ENCODE measurements at places on chromosomes 4 and X.

DNA sequence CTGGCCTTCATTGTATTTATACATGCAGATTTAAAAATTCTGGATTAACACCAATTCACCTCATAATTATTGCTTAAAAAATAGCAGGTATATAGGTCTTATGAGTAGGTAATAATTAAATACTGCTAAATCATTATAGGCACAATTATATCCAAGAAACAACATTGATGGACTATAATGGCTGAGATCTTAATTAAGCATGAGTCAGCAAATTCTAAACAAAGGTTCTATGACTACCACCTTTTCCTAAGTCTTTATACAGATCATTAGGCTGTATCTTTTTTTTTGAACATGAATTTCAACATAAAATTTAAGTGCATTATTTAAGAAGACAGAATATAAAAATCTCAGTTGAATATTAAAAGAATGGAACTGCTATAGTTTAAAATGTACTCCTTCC is 1678.7 kb upstream of the PCDH10 start:
- DNase-seq, result no peak

DNA sequence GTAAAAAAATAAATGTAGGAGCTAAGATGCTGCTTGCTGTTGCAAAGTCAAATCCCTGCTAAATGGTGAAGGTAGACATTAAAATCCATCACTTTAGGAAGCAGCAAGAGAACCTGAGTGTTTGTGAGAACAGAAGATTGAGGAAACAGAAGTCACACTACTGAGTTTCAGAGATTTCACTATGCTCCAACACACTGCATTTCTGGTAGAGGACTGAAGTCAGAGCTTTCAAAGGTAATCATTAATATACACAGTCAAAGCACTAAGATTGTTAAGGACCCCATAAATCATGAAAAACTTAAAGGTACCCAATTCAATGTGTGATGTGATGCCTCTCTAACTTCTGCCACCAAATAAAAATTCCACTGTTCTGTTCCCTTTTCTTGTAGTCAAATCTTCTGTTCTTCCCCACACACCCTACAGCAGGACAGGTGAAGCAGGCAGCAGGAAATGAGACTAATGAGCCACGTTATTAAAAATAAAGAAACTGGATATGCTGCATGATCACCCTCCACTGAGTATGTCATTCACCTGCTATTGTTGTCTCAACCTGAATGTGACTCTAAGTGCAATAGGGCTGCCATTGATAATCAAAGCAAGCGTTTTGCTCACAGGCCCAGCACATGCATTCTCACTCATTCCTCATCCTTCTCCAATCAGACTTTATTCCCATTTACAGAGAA is 28.9 kb upstream of the APELA start:
- DNase-seq, result no peak

DNA sequence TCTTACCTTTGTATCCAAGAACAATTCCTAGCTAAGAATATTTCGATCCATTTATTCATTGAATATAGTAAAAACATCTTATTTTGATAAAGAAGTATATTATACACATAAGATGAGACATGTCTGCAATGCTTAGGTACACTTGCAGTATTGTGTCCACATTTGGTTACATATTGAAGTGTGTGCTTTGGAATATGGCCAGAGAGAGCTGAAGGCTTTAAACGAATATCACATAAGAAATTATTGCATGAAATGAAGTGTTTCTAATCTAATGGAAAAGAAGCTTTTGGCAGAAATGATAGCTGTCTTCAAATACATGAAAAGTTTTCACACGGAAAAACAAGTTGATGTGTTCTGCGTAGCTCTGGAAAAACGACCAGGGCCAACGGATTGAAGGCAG is 516.1 kb upstream of the ZFP42 start:
- DNase-seq, result no peak

DNA sequence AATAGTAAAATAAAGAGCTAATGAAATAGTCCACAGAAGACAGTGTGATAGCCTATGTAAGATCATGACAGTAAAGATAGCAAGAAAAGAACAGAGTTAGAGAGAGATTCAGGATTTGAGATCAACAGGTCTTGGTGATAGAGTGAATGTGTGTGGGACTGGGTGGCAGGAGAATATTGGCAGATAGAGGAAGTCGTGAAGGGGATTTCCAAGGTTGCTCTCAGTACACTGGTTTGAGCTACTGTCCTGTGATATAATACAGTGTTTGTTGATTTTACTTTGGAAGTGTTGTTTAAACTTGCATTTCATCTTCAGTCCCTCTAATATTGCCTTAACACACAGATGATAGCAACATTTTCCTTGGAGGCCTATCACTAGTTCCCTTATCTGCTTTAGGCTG is 44.1 kb downstream of the DTHD1 start:
- DNase-seq, result peak; percentile 44

Measured in CD4-positive, alpha-beta T cell treated with Interleukin-2 at 100 ng/mL for 4 hours (primary cell).